ENCODE measurements at places on chromosomes 7 and 10.

- DNase-seq: no peak
These were observed 14.4 kb upstream of the PANK1 start for GRCh38 chr10:89659143-89660131.

DNA sequence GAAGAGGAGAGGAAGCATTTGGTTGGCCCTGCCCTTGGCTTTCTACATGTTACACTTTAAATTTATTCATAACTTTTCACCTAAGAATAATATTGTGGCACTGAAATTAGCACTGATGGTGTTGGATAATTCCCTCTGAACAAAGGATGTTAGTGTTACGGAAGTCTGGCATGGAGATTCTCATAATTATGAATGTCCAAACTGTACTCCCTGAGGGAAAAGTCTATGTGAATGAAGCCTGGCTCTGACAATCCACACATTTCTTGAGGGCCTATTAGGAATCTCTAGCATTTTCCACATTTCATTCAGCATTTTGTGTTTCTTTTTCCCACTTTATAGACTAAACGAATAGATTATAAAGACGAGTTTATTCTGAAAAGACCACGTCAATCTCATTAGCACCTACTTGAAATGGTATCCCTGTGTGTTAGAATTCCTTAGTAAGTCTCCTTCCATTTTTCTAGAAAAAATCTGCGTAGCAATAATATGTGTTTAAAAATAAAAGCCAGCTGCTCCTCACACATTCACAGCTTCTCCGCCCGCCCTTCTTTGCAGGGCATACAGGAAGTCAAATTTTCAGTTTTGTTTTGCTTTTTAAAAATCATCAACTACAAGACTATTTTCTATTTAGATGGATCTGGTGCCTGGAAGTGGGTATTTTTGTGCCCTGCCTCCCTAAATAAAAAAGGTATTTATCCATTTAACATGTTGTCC is 131.8 kb upstream of the PALS2 start:
- DNase-seq: no peak

GRCh38 chr7:148747274-148747673 is 48.6 kb downstream of the CUL1 start:
- DNase-seq: no peak

DNA sequence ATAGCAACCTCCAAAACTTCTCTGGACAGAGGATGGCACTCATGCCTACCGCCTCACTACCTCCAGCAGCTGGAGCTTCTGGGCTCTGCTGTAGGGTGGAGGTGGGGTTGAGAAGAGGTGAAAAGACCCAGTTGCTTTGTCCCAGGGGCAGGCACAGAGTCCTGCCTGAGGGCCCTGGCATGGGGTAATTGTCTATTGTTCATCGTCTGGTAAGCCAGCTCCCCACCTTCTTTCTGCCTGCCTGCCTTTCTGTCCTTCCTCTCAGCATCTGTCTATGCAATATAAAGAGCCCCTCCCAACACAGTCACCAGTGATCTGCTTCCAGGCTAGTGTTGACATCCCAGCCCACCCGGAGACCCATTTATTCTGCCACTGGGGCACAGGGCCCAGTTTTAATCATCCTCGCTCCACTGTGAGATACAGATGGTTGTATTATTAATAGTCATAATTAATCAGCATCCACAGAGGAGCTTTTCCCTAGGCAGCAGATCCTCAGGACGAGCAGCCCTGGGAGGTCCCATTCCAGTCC is 39.0 kb downstream of the ZMIZ1 start:
- no peak for DNase-seq

DNA sequence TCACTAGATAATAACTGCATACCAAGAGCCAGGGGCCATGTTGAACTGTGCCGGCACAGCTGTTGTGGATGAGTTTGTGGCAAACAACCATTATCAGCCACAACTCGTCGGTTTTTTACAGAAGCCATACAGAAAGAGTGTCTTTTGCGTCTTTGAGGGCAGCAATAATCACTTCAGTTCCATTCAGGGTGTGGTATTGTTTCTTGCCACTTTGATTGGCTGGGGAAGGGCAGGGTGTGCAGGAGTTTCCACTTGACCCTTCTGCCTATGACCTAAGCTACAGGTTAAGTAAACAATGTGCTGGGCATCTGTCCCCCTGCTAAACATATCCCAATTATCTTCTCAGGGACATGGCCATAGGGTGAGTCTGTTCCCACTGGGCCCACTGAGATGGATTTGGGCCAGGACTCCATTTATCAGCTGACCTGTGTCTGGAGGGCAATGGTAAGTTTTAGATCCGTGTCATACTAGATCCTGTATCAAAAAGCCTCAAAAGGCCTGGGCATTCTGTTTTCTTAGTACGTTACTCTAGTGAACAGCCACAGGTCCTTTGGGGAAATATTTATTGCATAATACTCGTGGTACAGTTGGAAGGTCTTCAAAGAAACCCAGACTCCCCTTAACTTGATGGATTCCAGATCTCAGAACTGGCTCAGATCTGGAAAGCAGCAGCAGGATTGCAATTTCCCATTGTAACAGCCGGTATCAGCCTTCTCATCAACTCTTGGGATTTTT is 15.9 kb downstream of the ZNF3 start:
- no peak for DNase-seq

DNA sequence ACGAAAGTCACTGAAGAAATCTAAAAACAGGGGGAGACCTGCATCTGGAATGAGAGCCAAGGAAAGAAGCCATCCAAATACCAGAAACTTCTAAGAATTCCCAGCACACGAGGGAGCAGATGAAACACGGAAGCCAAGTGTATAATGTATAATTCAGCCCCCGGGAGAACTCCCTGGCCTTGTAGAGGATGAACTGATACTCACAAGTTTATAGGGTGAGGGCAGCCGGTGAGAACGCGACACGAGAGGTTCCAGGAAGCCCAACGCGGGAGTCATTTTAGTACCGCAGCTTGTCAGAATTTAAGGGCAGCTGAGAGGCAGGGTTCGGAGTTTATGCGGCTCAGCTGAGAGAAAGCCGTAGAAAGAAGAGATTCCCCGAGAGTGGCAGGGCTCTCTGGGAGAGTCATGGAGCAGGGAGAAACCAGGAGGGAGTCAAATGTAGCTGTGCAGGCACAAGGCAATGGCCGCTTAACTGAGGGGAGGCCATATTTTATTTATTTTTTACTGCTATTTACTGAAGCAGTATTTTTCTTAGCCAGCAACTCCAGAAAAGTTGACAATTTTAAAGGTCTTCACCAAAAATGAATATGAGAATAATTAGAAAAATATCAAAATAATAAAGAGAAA is 164.0 kb downstream of the NPSR1 start:
- no peak for DNase-seq

DNA sequence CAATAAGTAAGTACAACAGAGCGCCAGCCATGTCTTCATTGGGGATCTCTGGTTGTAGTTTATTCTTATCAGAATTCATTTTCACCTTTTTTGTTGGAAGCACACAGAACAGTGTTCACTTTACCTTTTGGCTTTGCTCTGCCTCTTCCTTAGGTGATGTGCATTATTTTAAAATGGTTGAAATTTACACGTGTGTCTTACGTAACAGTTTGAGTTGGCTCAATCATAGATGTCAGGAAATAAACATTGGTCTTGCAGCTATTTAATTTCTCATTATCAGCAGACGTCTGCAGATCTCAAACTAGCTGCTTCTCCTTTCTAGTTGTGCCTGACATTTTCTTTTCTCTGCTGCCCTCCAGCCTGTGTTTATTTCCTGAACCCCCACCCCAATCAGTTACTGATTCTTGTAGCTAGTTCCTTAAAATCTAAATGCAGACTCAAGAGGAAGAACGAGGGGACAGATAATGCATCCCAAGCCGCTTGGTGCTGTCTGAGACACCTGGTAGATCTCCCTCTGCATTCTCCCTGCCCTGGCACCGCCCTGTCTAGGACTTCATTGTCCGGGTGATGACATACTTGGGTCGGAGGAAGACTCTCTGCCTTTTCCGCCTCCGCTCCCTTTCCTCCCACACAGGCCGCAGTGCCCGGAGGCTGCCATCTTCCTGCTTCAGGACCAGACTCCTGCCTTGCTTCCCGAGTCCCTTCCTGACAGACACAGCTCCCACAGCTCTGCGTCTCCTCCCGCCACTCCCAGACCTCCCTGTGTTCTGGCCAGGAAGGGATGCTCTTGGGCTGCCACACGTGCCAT is 108.2 kb downstream of the ANKRD61 start:
- DNase-seq: no peak

DNA sequence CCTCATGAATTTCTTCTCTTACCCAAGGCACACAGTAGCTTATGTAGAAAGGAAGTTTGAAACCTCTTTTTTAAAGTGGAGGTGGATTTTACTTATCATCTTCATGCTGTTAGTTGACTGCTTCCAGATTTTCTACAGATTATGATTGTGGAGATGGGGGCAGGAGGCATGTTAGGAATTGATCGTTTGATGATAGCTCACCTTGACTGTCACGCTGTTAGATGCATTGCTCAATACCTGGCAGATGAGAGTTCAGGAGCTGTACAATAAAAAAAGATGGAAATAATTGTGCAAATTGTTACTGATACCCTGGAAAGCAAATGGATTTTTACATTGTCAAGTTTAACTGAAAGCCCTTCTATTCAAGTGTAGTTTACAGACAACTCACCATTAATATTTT is 340.3 kb downstream of the PLXDC2 start:
- DNase-seq: no peak

- DNase-seq: no peak
These were observed 59.7 kb upstream of the CDK14 start for GRCh38 chr7:90536449-90536848.

DNA sequence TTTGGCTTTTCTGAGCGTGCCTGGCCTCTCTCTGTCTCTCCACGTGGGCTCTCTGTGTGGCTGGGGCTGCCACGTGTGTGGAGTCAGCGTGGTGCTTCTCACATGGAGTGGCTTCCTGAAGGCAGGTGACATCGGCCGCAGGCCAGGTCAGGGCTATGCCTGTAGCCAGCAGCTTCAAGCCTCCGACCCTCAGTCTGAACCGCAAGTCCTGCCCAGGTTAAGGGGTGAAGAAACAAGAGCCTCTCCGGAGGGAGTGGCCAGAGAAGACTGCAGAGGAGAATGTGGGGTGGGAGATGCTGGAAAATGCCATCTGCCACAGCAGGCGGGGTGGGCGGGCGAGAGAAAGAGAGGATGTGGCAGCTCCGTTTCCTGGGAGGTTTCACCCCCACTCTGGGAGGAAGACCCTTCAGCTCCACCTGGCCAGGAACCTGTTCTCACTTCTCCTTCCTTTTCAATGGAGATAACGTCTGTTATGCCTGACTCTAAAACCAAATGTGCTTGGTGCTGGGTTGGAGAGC is 14.3 kb upstream of the VIPR2 start:
- no peak for DNase-seq

- no peak for DNase-seq
These were observed 710 bp upstream of the LDB3 start for GRCh38 chr10:86667421-86668181.

- DNase-seq: no peak
These were observed 443.3 kb downstream of the GFRA1 start for GRCh38 chr10:115829521-115830205.

GRCh38 chr10:107492389-107492788 is 327.9 kb upstream of the SORCS1 start:
- DNase-seq: no peak

DNA sequence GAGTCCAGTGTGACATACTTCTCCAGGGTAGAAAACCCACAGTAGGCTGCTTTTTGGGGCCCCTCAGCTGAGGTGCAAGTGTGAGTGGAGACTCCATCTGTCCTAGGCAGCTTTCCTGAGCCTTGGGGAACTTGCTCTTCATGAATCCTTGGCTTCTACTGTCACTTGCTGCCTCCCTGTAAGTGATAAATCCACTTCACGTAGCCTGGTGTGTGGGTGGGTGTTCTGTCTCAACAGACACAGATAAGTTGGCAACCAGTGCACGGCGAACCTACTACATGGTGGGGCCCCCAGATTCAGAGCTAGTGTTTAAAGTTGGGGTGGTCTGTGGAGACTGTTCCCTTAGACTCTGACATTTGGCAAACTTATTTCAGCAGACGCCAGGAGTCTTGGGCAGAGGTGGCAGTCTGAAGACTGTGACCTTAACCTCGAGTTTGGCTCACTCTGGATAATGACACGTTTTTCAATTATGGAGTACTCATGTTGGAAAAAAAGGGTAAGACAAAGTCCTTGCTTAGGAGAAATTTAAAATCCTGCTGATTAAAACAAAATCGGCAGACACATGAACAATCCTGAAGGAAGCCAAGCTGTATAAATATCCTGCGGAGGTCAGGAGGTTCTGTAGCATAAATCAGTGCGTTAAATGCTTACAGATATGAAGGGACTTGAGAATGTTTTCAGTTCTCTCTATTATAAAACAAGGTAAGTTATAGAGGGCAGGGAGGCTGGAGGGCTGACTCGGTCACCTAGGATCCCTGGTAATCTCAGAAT is 376.9 kb downstream of the PHTF2 start:
- DNase-seq: peak; percentile 55

GRCh38 chr7:2115760-2116447 is 116.8 kb downstream of the MAD1L1 start:
- DNase-seq: peak; percentile 23

- DNase-seq: no peak
These were observed 5.9 kb downstream of the BORCS7 start for GRCh38 chr10:102859911-102860310.

GRCh38 chr7:85583131-85583953 is 396.5 kb upstream of the SEMA3D start:
- no peak for DNase-seq

GRCh38 chr10:34697351-34698247 is 117.5 kb downstream of the PARD3 start:
- DNase-seq: no peak

- DNase-seq: no peak
These were observed 5.3 kb downstream of the FRMD4A start for GRCh38 chr10:14325325-14325955.

- no peak for DNase-seq
These were observed 221.8 kb downstream of the HPSE2 start for GRCh38 chr10:99013885-99014284.

GRCh38 chr7:101397770-101398324 is 35.2 kb downstream of the COL26A1 start:
- no peak for DNase-seq

- no peak for DNase-seq
These were observed 19.2 kb downstream of the ITPRIP start for GRCh38 chr10:104318810-104319741.

- DNase-seq: peak; percentile 94
These were observed 984 bp downstream of the SMURF1 start for GRCh38 chr7:99142727-99143520.

DNA sequence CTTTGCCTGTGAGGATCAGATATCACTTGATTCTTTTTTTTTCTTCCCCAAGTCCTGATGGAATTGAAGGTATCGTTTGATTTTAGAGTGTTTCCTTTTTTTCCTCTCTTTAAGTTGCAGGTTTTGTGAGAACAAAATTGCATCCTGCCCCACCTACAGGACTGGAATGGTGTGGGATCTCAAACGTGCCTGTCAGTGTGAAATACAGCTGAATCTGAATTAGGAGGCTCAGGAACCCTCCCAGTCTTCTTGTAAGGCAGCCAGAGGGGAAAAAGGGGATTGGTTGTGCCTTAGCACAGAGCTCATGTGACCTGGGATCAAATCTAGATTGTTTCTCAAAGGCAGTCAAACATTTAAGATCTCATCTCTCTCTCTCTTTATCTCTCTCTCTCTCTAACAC is 32.7 kb upstream of the KLHL7 start:
- DNase-seq: no peak
